Effector memory CD8-positive, alpha-beta T cell (primary cell): ENCODE measurements at places on chromosomes 12 and 14.
A peak's percentile ranks its signal among the peaks of the same experiment; 100 is the strongest.

- DNase-seq, result no peak
Measured at GRCh38 chr12:12620730-12621315, 9.1 kb downstream of the CREBL2 start.

DNA sequence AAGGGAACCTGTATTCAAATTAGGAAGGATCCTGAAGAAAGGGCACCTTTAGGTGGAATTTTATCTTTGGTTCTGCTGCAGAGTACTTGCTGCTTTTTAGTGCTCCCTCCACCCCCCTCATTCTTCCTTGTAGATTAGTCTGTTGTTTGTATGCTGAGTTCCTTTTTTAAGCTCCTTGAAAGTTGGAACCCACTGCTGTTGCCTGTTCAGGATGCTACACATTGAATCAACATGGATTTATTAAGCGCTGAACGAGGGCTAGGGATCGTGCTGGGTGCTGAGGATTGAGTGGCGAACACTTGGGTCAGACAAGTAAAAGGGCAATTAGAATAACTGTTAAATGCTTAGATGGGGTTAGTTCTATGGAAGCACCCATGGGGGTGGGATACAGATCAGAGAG lies 884 bp upstream of the AMN1 start:
- DNase-seq, result no peak

- no peak for DNase-seq
Measured at GRCh38 chr12:89461190-89461589, 63.4 kb downstream of the GALNT4 start.

- DNase-seq, result no peak
Measured at GRCh38 chr12:42979746-42980145, 390.2 kb upstream of the PRICKLE1 start.

DNA sequence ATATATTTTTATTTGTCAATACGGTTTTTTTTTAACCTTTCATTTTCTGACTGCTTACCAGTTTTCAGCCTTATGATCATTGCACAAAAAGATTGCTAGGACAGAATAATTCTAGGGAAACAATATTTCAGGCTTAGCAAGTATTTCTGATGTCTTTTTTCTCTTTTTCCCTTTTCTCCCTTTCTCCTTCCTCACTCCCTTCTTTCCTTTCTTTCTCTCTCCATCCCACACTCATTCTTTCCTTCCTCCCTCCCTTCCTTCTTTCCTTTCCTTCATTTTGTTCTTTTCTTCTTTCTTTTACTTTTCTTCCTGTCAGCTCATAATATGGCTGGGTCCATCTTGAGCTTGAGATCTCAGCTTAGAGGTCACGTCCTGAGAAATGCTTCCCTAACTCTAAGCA lies 601.4 kb upstream of the NOVA1 start:
- DNase-seq, result no peak

GRCh38 chr12:10170216-10170615 lies 1.7 kb downstream of the OLR1 start:
- no peak for DNase-seq

DNA sequence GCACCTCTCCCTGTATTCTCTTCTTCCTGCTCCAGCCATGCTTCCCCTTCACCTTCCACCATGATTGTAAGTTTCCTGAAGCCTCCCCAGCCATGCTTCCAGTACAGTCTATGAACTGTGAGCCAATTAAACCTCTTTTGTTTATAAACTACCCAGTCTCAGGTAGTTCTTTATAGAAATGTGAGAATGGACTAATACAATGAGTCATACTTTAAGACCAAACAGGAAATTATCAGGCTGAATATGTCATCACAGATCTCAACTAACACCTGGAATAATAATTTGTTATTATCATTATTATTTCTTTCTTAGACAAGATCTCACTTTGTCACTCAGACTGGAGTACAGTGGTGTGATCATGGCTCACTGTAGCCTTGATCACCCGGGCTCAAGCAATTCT lies 85.4 kb downstream of the KCNMB4 start:
- no peak for DNase-seq

- no peak for DNase-seq
Measured at GRCh38 chr12:94962670-94963069, 40.8 kb downstream of the NDUFA12 start.

GRCh38 chr12:131600160-131600532 lies 110.7 kb upstream of the SFSWAP start:
- no peak for DNase-seq

GRCh38 chr14:67666750-67667449 lies 7.5 kb downstream of the VTI1B start:
- DNase-seq, result peak; percentile 19

DNA sequence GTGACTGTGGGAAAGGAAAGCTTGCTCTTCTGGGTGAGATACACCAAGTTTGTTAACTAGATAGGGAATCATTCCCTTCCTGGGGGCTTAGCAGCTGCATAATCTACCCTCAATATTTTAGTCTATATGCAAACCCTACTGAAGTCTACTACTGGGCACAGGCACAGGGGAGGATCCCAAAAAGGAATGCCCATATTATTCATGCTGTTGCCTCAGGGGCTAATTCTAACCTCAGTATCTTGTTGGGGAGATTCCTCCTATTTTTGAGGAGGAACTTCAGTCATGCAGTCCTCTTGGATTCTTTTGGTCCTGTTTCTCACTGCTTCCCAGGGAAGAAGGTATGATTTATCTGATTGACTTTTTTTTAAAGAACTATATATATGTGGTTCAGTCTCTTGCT lies 58.9 kb upstream of the ANKS1B start:
- DNase-seq, result no peak

DNA sequence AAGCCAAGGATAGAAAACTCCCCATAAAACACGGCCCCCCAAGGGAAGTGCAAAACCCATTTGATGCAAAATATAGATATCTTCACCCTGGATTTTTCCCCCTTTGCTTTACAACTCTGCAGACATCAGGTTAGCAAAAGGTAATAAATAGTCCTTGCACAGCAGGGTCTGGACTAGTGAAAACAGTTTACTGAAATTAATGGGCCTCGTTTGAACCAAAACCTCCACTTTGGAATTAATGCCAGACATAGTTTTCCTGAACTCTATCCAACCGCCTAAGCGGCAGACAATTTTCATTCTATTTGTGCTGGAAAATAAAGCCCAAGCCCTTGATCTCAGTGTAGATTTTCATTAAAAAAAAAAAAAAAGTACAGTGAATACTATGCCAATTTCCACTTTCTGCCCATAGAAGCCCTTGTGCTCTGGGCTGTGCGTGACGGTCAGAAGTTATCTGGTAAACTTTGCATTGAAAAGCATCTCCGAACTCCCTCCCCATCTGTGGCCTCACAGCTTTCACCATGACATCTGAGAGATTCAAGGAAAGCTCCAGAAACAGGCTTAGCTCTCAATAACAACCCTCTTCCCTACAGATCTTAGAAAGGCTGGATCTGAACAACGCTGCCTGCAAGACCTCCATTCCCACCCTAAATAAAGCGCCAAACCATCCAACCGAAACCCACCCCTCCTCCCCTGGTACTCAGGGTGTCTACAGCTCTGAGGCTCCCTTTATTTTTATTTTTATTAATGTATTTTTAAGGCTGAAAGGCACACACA lies 11.0 kb upstream of the IRF2BPL start:
- DNase-seq, result no peak

DNA sequence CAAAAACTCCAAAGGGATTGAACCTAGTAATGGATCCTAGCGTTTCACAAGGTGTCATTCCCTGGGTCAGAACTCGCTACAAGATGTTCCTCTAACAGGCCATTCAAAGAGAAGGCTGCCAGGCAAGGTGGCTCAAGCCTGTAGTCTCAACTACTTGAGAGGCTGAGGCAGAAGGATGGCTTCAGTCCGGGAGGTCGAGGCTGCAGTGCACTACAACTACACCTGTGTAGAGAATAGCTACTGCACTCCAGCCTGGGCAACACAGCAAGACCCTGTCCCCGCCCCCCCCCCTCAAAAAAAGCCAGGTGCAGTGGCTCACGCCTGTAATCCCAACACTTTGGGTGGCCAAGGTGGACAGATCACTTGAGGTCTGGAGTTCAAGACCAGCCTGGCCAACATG lies 14.4 kb downstream of the PPTC7 start:
- DNase-seq, result no peak

- DNase-seq, result no peak
Measured at GRCh38 chr14:56659964-56660551, 80.5 kb downstream of the TMEM260 start.

DNA sequence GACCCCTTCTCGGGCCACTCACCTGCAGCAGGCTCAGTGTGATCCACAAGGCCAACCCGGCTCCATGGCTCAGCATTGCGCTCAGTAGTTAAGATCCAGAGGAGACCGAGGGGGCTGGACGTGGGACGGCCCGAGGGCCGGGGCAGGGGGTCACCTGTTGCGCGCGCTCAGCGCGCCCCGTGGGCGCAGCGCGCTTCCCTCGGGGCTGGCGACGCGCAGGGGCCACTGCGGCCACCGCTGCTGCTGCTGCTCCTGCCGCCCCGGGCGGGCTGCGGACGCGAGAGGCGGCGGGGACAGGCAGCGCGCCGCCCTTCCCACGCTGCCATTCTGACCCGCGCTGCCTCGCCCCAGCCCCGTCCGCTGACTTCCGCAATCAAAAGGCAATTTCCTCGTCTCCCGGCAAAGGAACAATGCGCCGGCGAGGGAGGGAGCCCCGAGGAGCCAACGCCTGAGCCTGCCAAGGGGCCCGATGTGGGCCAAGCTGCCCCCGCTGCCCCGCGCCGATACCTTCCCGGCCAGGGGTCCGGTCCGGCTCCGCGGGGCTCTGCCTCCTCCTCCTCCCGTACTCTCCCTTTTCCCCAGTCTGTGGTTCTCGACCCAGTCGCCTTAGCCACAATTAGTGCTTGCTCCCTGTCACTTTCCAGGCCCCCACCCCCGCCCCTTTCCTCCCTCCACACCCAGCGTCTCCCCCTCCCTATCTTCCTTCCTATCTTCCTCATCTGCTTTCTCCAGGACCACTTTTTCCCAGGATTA lies 27.3 kb downstream of the PTPRB start:
- no peak for DNase-seq

DNA sequence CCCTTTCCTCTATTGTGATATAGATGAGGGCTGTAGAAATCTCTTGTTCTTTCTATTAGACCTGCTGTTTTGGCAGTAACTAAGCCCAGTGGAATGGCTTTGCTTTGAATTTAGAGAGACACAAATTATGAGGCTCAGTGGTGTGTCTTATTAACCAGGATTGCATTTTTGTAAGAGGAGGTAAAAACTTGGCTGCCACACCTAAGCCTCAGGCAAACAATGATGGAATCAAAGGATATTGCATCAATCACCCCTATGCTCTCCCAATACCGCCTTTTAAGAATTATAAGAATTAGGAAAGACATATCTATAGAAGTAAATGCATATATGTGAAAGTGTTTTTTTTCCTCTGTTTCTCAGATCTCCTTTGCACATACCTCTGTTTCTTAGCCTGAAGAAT lies 63.3 kb downstream of the ACSS3 start:
- DNase-seq, result no peak

GRCh38 chr12:21828779-21829178 lies 54.3 kb upstream of the KCNJ8 start:
- DNase-seq, result no peak

DNA sequence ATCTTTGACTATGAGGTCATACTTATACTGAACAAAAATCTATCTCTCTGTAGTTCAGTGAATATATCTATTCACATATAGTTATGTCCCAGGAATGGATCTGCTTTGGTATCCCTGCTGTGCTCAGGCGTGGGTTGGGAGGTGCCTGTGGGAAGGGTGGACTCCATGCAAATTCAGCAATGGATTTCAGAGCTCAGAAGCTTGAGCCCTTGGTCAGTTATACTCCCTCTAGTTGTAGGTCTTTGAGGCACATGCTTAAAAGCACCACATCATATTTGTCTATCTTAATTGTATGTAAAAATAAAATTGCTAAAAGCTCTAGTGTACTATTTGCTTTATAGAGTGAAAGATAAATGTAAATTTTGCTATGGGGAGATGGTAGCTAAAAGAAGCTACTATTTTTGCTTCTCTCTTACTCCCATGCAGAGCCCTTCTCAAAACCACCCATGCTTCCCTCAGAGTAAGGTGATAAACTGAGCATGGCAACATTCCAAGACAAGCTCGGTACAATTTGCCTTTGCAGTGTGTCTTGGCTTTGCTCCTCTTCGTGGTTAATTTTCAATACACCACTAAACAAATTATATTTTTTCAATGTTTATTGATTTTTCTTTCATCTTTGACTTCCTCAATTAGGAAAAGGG lies 54.9 kb downstream of the SLC16A7 start:
- DNase-seq, result no peak

DNA sequence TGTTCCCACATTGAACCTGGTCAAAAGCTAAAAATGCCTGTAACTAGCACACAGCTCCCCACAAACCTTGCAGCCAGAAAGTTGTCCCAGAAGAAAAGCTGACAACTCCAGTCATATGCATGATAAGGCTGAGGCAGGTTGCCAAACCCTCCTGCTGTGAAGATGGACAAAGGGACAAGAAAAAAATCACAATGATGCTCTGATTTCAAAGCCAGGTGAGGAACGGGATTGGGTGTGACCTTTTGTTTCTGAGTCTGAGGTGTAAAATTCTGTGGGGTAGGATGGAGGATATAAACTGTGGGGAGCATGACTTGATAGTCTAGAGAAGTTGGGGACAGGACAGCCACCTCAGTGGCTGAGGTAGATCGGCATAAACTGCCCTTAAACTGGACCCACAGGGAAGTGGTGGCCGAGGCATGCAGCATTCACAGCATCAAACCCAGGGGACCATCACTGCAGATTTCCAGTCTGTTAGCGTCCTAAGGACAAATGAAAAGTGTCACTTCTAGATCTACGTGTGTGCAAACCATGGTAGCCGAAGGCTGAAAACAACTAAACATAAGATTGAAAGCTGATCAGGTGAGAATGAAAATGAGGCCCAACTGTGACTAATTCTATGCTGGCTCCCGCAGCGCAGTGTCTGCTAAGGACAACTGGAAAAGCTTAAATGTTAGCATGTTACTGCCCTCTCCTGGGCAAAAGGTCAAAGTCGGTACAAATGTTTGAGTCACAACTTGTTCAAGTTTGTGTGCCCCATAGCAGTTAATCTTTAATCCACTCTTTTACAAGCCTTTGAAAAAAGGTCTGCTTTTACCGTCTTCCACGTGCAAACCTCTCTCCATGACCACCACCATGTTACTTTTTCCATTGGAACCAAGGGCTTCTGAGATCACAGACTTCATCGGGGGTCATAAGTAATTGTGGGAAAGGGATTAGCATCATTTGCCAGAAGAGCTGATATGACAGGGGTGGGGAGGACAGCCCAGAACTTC lies 39.8 kb downstream of the GRIN2B start:
- no peak for DNase-seq

GRCh38 chr14:78508023-78508422 lies 337.9 kb downstream of the NRXN3 start:
- DNase-seq, result no peak

DNA sequence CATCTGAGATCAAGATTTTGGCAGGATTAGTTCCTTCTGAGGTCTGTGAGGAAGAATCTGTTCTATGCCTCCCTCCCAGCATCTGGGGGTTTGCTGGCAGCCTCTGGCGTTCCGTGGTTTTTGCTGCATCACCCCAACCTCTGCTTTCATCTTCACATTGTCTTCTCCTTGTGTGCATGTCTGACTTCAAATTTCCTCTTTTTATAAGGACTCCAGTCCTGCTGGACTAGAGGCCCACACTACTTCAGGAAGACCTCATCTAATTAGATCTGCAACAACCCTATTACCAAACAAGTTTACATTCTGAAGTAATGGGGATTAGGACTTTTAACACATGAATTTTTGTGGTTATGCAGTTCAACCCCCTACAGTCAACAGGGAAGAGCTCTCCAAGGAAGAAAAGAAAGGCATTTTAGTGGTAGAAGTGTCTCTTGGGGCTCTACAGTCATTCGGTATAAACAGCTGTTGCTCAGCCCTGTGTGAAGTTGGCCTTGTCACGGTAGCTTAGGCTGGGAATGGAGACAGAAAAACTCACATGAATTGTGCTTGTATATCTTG lies 89.7 kb downstream of the CAND1 start:
- DNase-seq, result no peak

GRCh38 chr14:30993071-30993470 lies 32.4 kb upstream of the AP4S1 start:
- no peak for DNase-seq
